Uterus (tissue), 4 donors: ENCODE measurements at places on chromosomes 5 and 9.

DNA sequence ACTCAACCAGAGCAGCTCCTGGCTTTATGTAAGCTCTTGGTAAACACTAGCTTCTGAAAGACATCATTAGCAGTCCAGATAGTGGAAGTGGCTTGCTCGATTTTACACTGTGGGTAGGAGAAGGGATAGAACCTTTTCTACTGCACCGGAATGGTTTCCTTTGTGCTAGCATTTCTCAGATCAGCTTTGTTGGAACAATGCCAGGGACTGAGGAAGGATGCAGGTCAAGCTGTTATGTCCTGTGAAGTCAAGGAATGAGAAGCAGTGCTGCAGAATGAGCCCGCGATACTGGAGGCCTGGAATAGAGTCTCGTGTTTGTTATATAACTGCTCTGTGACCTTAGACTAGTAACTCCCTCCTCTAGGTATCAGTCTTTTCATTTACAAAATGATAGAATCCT lies 233.6 kb downstream of the GABRB2 start:
- no peaks in the 10 kb centered on the region for H3K4me1 ChIP-seq
- no peaks in the 10 kb centered on the region for H3K36me3 ChIP-seq
- no peaks in the 10 kb centered on the region for H3K27me3 ChIP-seq
- no peak overlapping the region for H3K4me3 ChIP-seq
- no peak overlapping the region for H3K27ac ChIP-seq

DNA sequence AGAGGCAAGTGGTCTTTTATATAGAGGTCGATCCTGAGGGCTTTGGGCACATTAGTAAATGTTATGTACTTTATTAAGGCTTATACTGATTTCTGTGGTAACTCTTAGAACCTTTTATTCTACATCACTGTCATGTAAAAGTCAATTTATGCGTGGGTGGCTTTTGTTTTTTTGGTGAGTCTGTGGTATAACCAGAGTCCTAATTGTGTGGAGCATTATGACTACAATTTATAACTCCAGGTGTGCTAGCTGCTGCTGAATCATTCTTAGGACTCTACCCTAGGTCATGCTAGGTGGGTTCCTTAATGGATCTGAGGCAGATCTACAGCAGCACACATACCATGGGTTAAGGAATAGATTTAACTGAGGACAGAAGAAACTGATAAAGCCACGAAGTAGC lies 33.9 kb upstream of the KCNN2 start:
- no peak overlapping the region for H3K4me3 ChIP-seq
- H3K27ac ChIP-seq, result no peak overlapping the region
- no peaks in the 10 kb centered on the region for H3K36me3 ChIP-seq
- no peaks in the 10 kb centered on the region for H3K4me1 ChIP-seq

GRCh38 chr9:15369238-15369637 lies 53.4 kb upstream of the SNAPC3 start:
- H3K36me3 ChIP-seq, result no peaks in the 10 kb centered on the region
- H3K4me1 ChIP-seq, result no peaks in the 10 kb centered on the region
- DNase-seq, result no peak
- H3K4me3 ChIP-seq, result no peak overlapping the region

- H3K4me3 ChIP-seq, result no peak overlapping the region
- DNase-seq, result no peak
- H3K36me3 ChIP-seq, result no peaks in the 10 kb centered on the region
- H3K4me1 ChIP-seq, result peaks cover 5% of the 10 kb centered on the region
Measured at GRCh38 chr5:138029944-138030343, 2.9 kb downstream of the FAM13B start.

GRCh38 chr5:6820851-6821479 lies 107.7 kb downstream of the TENT4A start:
- H3K36me3 ChIP-seq, result no peaks in the 10 kb centered on the region
- H3K4me1 ChIP-seq, result no peaks in the 10 kb centered on the region
- no peaks in the 10 kb centered on the region for H3K27me3 ChIP-seq
- no peak overlapping the region for H3K27ac ChIP-seq
- DNase-seq, result no peak

GRCh38 chr9:91978740-91979414 lies 28.8 kb upstream of the ROR2 start:
- H3K4me3 ChIP-seq, result no peak overlapping the region
- no peak overlapping the region for H3K27ac ChIP-seq
- no peaks in the 10 kb centered on the region for H3K27me3 ChIP-seq
- H3K36me3 ChIP-seq, result no peaks in the 10 kb centered on the region
- H3K4me1 ChIP-seq, result no peaks in the 10 kb centered on the region

GRCh38 chr9:135010921-135011320 lies 76.5 kb upstream of the OLFM1 start:
- H3K4me3 ChIP-seq, result no peak overlapping the region

GRCh38 chr5:139901986-139902385 lies 106.4 kb downstream of the PSD2 start:
- H3K36me3 ChIP-seq, result no peaks in the 10 kb centered on the region
- no peaks in the 10 kb centered on the region for H3K4me1 ChIP-seq
- DNase-seq, result no peak
- no peak overlapping the region for H3K27ac ChIP-seq

GRCh38 chr5:32589942-32590869 lies 4.8 kb downstream of the SUB1 start:
- H3K27me3 ChIP-seq, result no peaks in the 10 kb centered on the region
- DNase-seq, result peak; percentile 57
- H3K36me3 ChIP-seq, result no peaks in the 10 kb centered on the region
- H3K27ac ChIP-seq, result no peak overlapping the region

GRCh38 chr9:127022913-127023660 lies 99.3 kb downstream of the ANGPTL2 start:
- DNase-seq, result peak; percentile 69
- no peak overlapping the region for H3K4me3 ChIP-seq
- H3K27me3 ChIP-seq, result no peaks in the 10 kb centered on the region
- H3K4me1 ChIP-seq, result peaks cover 4% of the 10 kb centered on the region
- no peaks in the 10 kb centered on the region for H3K36me3 ChIP-seq

DNA sequence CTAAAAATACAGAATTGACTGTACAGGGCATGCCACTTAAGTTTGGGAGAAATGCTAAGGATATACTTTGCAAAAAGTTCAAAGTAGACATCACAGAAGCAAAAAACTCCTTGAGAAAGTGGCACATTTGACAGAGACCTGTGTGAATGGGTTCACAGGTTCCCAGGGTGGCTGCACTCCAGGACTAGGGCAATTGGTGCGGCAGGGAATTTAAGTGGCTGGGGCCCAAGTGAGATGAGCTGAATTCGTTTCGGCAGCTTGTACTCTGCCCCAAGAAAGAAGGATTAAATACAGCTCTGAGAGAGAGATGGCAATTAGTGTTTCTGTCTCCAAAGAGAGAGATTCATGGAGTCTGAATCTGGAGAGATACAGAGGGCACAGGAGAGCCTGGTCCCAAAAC lies 280.1 kb downstream of the FBXL17 start:
- H3K36me3 ChIP-seq, result no peaks in the 10 kb centered on the region
- H3K27me3 ChIP-seq, result no peaks in the 10 kb centered on the region
- H3K4me1 ChIP-seq, result no peaks in the 10 kb centered on the region
- no peak for DNase-seq
- no peak overlapping the region for H3K27ac ChIP-seq
- no peak overlapping the region for H3K4me3 ChIP-seq

GRCh38 chr9:73114058-73114457 lies 37.6 kb upstream of the ANXA1 start:
- no peak overlapping the region for H3K4me3 ChIP-seq
- no peak for DNase-seq
- no peaks in the 10 kb centered on the region for H3K27me3 ChIP-seq
- no peaks in the 10 kb centered on the region for H3K4me1 ChIP-seq
- H3K27ac ChIP-seq, result no peak overlapping the region

DNA sequence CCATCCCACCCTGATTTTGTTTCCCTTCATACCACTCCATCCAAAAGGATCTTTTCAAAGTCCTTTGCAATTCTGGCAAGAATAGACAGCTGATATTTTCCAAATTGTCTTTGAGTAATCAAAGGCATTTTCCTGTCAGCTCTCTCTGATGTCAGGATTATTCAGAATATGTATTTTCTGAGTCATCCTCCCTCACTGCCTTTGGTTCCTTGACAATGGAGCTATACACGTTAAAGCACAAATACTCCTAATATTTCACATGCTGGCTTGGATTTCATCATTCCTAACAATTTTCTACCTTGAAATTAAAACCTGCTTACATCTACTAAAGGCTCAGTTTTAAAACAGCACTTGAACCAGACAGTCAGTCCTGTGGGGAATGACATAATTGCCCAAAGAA lies 379.4 kb downstream of the GADD45G start:
- no peaks in the 10 kb centered on the region for H3K36me3 ChIP-seq
- no peak overlapping the region for H3K27ac ChIP-seq
- no peak overlapping the region for H3K4me3 ChIP-seq
- no peaks in the 10 kb centered on the region for H3K27me3 ChIP-seq
